Osteoblast (primary cell): ENCODE measurements at places on chromosomes 7 and 10. TPM values are rescaled to one million over a fixed set of nuclear protein-coding genes. Genes with fewer than 3 reads are reported as not detected.

DNA sequence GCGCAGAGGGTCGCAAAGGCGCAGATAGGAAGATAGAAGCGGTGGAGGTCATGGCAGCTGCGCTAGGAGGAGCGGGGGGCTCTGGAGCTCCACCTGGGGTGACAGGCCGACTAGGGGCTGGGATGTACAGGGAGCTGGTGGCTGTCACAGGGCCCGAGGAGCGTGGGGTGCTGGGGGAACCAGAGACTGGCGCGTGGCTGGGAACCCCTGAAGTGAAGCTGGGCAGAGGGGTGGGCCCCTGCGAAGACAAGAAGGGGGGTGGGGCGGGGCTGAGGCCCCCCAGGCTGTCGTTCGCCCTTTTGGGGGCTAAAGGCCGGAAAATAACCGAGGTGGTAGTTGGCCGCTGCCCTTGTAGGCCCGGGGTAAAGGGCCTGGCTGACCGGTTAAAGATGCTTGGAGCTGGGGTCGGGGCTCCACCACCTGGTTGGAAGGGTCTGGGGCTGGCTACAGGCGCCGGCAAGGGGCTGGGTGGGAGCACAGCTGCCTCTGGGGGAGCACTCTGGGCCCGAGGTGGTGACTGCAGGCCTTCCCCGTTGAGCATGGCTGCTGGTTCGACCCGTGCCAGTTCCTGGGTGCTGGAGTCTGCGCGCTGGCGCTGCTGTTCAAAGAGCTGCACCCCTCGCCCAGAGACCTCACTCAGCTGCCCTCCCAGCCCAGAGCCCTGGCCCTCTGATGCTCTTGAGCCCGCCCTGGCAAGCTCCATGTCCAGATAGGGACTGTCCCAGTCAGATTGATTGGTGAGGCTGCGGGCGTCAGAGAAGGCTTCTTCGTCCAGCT, 6.8 kb upstream of the MYOZ1 start:
- peaks cover 35% of the 10 kb centered on the region for H3K4me1 ChIP-seq
- H3K36me3 ChIP-seq: no peaks in the 10 kb centered on the region
- no peaks in the 10 kb centered on the region for H3K27me3 ChIP-seq
- peak overlapping the region; percentile 81 for H3K4me3 ChIP-seq

DNA sequence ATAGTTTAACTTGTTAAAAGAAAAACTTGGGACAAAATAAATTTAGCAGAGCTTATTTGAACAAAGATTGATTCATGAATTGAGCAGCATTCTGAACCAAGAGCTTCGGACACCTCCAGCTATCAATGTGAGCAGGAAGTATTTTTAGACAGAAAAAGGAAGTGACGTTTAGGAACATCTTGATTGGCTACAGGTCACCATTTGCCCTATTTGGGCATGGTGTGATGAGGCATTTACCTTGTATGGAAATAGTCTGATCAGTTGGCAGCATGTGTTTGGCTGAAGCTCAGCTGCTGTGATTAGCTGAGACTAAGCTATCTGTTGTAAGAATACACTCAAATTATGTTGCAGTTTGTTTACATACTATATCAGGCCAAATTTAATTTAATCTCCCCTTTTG, 185.1 kb downstream of the ATRNL1 start:
- no peak for DNase-seq
- no peaks in the 10 kb centered on the region for H3K27me3 ChIP-seq
- H3K4me1 ChIP-seq: no peaks in the 10 kb centered on the region
- no peak overlapping the region for H3K4me3 ChIP-seq

- H3K4me3 ChIP-seq: no peak overlapping the region
- H3K27ac ChIP-seq: no peak overlapping the region
- DNase-seq: peak; percentile 83
These were observed 21.7 kb downstream of the LRRC27 start for GRCh38 chr10:132353456-132354355.

DNA sequence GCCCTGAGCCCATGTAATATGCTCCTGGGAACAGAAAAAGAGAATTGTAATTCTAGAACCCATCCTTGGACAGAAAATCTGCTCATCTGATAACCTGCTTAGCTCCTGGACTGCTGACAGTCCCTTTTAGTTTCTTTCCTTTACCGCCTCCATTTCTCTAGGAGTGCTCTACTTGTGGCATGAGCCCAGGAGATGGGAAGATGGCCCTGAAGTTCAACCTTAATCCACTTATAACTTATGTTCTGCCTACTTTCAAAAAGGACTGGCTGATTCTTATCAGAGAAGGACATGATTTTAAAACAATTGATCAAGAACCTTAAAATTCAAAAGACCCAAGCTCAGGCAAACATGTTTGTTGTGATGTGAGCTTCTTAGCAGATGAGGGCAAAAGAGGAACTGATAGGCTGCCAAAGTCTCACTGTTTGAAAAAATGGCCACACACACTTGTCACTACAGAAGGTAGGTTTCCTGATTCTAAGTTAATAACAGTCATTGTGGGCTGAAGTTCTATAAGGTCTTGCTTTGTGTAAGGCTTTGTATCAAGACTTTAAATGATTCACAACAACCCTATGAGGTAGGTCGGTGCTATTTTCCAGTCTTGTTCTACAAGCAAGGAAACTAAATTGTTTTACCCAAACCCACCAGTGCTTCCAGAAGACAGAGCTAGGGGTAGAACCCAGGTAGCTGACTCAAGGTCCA, 94.3 kb upstream of the AFAP1L2 start:
- H3K27me3 ChIP-seq: no peaks in the 10 kb centered on the region
- no peaks in the 10 kb centered on the region for H3K36me3 ChIP-seq
- no peak overlapping the region for H3K27ac ChIP-seq
- no peaks in the 10 kb centered on the region for H3K4me1 ChIP-seq
- no peak overlapping the region for H3K4me3 ChIP-seq

GIMAP1 gene
- not detected in 2 replicates for total RNA-seq

DNA sequence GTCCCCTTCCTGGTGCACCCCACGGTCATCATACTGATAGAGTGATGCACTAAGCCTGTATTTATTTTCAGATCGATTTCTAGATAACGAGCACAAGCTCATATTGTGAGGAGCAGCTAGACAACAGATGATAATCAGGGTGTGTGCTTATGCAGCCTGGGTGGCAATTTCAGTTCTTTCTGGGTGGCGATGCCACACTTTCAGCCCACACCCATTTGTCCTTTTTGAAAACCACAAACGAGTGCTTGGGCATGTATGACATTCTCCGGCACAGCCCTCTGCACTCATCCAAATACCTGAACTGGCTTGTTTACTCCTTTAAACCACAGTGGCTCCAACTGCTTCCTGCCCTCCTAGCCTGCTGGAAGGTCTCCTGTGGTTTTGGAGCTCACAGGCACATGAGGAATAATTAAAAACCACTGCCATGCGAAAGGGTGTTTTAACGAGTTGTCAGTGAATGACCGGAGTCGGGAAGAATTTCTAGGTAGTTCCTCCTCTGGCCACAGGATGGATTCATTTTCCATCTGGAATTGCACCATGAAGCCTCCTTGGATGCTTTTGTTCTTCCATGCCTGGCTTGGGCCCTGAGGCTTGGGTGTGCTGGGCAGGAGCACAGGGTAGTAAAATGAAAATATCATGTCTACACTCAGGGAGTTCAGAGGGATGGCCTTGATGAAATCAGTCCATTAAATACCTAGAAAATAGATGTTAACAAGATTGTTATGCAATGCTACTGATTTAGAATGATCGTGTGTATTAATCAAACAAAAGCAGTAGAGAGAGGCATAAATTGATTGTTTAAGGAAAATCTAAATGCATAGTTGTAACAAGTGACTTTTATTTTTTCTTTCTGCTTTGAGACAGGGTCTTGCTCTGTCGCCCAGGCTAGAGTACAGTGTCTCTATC, 52.4 kb upstream of the ITGB1 start:
- DNase-seq: peak; percentile 74
- no peaks in the 10 kb centered on the region for H3K27me3 ChIP-seq
- peak overlapping the region; percentile 71 for H3K27ac ChIP-seq
- H3K36me3 ChIP-seq: no peaks in the 10 kb centered on the region
- H3K4me3 ChIP-seq: peak overlapping the region; percentile 19
- H3K4me1 ChIP-seq: peaks cover 41% of the 10 kb centered on the region
